Testis (tissue), 5 donors: ENCODE measurements at places on chromosomes 2 and 18.

DNA sequence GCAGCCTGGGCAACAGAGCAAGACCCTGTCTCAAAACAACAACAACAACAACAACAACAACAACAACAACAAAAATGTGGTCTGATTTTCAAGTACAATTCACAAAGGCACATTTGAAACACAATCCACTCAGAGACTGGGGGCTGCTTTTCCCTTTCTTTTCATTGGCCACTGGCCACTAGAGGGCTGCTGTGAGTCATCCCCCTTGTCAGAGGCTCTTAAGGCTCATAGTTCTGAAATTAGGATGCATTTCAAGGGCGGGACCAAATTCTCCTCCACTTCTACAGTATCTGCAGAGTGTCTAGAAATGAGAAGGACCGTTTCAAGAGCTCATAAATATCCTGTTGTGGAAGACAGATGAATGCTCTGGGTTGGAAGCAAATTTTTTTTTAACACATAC, 285.4 kb downstream of the NRXN1 start:
- H3K36me3 ChIP-seq, result no peaks in the 10 kb centered on the region
- H3K4me3 ChIP-seq, result no peak overlapping the region
- DNase-seq, result peak; percentile 46
- no peaks in the 10 kb centered on the region for H3K4me1 ChIP-seq
- no peak overlapping the region for H3K27ac ChIP-seq

DNA sequence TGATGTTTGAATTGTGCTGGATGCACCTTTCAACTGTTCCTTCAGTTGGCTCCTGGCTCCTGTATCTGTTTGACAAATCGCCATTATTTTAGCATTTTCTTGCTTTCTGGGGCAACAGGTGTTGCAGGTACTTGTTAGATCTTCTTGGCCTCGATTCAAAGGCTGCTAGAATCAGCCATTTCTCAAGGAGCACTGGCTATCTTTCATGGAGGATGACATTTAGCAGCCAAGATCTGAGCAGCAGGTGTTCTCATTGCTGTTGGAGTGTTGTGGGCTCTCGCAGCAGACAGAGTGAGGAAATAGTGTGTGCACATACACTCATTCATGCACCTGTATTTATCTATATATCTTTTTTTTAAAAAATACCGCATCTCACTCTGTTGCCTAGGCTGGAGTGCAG, 52.2 kb downstream of the INPP5D start:
- no peaks in the 10 kb centered on the region for H3K36me3 ChIP-seq
- H3K27me3 ChIP-seq, result no peaks in the 10 kb centered on the region

DNA sequence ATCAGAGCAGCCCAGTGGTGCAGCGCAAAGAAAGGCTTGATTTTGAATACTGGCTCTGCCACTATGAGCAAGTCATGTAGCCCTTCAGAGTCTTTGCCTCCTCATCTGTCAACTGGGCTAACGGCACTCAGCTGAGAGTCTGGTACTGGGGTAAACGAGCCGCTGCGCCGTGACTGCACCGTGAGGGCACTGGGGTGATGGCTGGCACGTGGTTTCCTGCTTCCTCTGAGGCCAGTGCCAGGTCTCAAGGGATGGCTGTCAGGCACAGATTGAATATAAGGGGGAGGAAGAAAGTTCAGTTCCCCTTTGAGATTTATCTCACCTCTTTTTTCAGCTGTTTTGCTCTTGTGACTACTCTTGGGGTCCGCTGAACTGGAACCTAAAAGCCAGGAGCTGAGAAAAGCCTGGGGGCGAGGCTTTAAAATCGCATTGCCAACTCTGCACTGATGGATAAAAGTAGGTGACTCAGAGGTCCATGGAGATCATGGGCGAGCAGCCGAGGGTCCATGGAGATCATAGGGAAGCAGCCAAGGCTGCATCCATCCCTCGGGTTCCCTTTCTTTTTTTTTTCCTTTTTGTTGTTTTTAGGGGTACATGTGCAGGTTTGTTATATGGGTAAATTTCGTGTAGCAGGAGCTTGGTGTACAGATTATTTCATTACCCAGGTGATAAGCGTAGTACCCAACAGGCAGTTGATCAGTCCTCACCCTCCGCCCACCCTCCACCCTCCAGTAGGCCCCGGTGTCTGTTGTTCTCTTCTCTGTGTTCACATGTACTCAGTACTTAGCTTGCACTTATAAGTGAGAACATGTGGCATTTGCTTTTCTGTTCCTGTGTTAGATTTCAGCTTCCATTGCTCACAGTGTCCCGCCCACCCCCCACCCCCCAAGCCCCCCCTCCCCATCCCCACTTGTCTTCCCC, 114.3 kb downstream of the SPP2 start:
- no peak for DNase-seq
- no peaks in the 10 kb centered on the region for H3K36me3 ChIP-seq
- no peak overlapping the region for H3K27ac ChIP-seq

GRCh38 chr2:121479882-121480522, 50.7 kb upstream of the RNU4ATAC start:
- peaks cover 20% of the 10 kb centered on the region for H3K4me1 ChIP-seq
- no peak overlapping the region for H3K4me3 ChIP-seq

DNA sequence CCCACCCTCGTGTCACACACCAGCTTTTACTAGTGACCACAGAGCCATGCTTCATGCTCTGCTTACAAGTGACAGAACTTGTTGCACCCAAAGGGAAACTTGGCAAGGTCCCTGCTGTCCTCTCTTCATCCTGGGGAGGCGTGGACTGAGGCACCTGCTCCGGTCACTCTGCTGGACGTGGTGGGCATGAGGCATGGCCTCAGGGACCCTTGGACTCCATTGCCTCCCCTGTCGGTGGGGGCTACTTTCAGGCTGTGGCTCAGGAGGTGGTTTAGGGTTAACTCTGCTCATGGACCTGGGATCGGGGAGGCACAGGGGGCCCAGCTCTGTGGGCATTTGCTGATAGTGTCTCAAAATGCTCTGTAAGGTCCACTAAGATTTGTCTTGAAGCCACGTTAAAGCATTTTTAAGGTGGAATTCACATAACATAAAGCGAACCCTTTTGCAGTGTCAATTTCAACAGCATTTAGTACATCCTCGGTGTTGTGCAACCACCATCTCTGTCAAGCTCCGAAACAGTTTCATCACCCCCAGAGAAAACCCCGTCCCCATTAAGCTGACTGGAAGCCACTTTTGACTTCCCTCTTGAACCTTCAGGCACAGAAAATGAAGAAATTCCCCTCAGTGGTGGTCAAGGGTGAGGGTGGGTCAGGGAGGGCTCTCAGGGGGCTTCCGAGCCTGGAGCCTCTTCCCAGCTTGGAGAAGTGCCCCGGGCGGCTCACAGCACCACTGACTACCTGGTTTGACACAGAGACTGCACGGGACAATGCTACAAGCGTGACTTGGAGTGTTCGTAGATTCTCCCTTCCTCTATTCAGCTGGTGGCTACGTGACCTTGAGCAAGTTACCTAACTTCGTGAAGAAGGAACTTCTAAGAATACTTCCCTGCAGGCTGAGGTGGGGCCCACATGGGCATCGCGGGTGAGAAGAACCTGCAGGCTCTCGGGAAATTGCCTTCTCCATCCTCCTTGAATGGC, 100.0 kb upstream of the HDAC4 start:
- H3K27ac ChIP-seq, result no peak overlapping the region
- H3K27me3 ChIP-seq, result no peaks in the 10 kb centered on the region
- H3K4me3 ChIP-seq, result no peak overlapping the region

GRCh38 chr2:179354739-179355537, 90.3 kb upstream of the SESTD1 start:
- no peaks in the 10 kb centered on the region for H3K4me1 ChIP-seq
- H3K4me3 ChIP-seq, result no peak overlapping the region
- no peaks in the 10 kb centered on the region for H3K36me3 ChIP-seq

- no peaks in the 10 kb centered on the region for H3K27me3 ChIP-seq
- no peak for DNase-seq
- H3K27ac ChIP-seq, result no peak overlapping the region
- no peaks in the 10 kb centered on the region for H3K36me3 ChIP-seq
Observed at GRCh38 chr2:19104503-19104902, 253.9 kb downstream of the OSR1 start.

- no peak for DNase-seq
- H3K4me1 ChIP-seq, result peaks cover 2% of the 10 kb centered on the region
- H3K4me3 ChIP-seq, result no peak overlapping the region
- H3K36me3 ChIP-seq, result no peaks in the 10 kb centered on the region
- no peak overlapping the region for H3K27ac ChIP-seq
Observed at GRCh38 chr18:56568986-56569385, 69.4 kb downstream of the TXNL1 start.

- no peak for DNase-seq
- no peak overlapping the region for H3K27ac ChIP-seq
- H3K4me3 ChIP-seq, result no peak overlapping the region
- no peaks in the 10 kb centered on the region for H3K36me3 ChIP-seq
- H3K4me1 ChIP-seq, result no peaks in the 10 kb centered on the region
- no peaks in the 10 kb centered on the region for H3K27me3 ChIP-seq
Observed at GRCh38 chr2:82139979-82140611, 1835.5 kb upstream of the LRRTM1 start.

GRCh38 chr2:59027320-59027719, 786.2 kb upstream of the FANCL start:
- H3K4me1 ChIP-seq, result no peaks in the 10 kb centered on the region
- H3K4me3 ChIP-seq, result no peak overlapping the region
- H3K27me3 ChIP-seq, result no peaks in the 10 kb centered on the region
- no peak overlapping the region for H3K27ac ChIP-seq

GRCh38 chr2:79191816-79192215, 32.3 kb upstream of the REG3A start:
- no peak for DNase-seq
- no peaks in the 10 kb centered on the region for H3K27me3 ChIP-seq
- no peak overlapping the region for H3K27ac ChIP-seq

- H3K27ac ChIP-seq, result no peak overlapping the region
- no peaks in the 10 kb centered on the region for H3K36me3 ChIP-seq
- DNase-seq, result no peak
Observed at GRCh38 chr2:139033300-139033699, 253.1 kb upstream of the NXPH2 start.

DNA sequence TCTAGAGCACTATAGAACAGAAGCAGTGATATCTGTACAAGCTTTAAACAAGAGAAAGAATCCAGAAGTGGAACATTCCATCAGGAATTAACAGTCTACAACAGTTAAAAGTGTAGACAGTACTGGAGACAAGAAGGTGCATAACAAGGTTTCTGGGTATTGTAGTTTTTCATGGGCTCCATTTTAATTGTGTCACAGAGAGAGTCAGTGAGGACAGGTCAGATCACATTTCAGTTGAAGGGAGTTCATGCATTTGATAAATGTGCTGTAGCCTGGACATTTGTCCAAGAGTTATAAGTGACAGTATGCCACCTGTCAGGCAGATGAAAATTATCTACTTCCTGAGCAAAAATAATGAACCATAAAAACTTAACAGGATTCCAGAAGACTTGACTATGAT, 328.6 kb downstream of the CNTNAP5 start:
- no peak for DNase-seq
- H3K4me1 ChIP-seq, result no peaks in the 10 kb centered on the region

DNA sequence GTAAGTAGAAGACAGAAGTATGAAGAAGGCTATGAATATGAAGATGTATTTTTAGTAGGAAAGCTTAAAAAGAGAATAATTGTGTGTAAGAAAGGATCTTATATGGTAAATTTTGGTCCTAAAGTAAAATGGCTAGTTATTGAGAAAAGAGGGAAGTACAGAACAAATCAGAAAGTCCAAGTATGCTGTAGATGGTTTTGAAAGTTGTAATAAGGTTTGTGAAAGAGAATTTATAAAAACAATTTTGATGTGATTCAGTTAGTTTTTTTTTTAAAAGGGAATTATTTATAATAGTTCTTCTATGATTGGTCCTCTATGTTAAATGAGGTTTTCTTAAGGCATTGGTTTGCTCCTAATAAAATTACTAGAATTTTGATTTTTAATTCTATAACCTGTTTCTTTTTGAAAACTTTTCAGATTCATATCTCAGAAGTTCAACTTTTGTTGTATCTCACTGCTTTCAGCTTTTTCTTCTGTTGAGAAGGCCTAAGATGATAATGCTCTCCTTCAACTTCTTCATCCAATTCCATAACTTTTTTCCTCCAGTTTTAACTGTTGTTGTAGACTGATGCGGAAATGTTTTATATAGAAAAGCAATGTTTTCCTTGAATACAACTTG, 322.7 kb downstream of the NOL4 start:
- no peaks in the 10 kb centered on the region for H3K27me3 ChIP-seq
- no peak for DNase-seq
- H3K4me3 ChIP-seq, result no peak overlapping the region
- H3K4me1 ChIP-seq, result no peaks in the 10 kb centered on the region
- no peaks in the 10 kb centered on the region for H3K36me3 ChIP-seq

GRCh38 chr2:57726294-57726693, 320.3 kb upstream of the VRK2 start:
- H3K4me1 ChIP-seq, result no peaks in the 10 kb centered on the region
- H3K27me3 ChIP-seq, result no peaks in the 10 kb centered on the region
- DNase-seq, result no peak
- no peaks in the 10 kb centered on the region for H3K36me3 ChIP-seq
- no peak overlapping the region for H3K4me3 ChIP-seq

GRCh38 chr2:190099890-190100697, 37.6 kb upstream of the MSTN start:
- no peaks in the 10 kb centered on the region for H3K27me3 ChIP-seq
- no peak overlapping the region for H3K4me3 ChIP-seq
- no peak for DNase-seq
- no peak overlapping the region for H3K27ac ChIP-seq
- H3K4me1 ChIP-seq, result no peaks in the 10 kb centered on the region

- H3K36me3 ChIP-seq, result no peaks in the 10 kb centered on the region
- no peaks in the 10 kb centered on the region for H3K4me1 ChIP-seq
- H3K27ac ChIP-seq, result no peak overlapping the region
- H3K4me3 ChIP-seq, result no peak overlapping the region
Observed at GRCh38 chr2:202624133-202624532, 10.6 kb upstream of the FAM117B start.

DNA sequence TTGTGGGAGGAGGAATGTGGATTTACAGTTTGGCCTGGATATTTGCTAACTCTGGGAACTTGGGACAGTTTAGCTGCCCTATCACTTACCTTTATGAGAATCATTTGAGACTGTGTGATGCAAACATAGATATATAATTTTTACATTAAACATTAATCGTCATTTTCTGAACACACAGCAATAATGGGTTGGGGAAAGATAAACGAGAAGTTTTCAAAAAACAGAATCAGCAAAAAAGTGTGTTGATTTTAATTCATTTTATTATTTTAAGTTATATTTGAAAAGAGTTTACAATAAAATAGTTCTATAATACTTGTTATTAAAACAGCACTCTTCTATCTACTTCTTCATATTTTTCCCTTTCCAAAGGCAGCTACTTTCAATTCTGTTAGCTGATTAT, 813.3 kb downstream of the SLC4A3 start:
- no peak overlapping the region for H3K27ac ChIP-seq
- H3K36me3 ChIP-seq, result no peaks in the 10 kb centered on the region
- no peak overlapping the region for H3K4me3 ChIP-seq
- DNase-seq, result no peak

GRCh38 chr2:113886479-113887008, 3.3 kb upstream of the ACTR3 start:
- no peak overlapping the region for H3K4me3 ChIP-seq
- H3K4me1 ChIP-seq, result peaks cover 14% of the 10 kb centered on the region
- peak; percentile 22 for DNase-seq
- no peaks in the 10 kb centered on the region for H3K36me3 ChIP-seq
- no peak overlapping the region for H3K27ac ChIP-seq
